T-helper 1 cell (primary cell): ENCODE measurements at places on chromosomes 16 and 17.

GRCh38 chr16:11398136-11398535 is 52.9 kb downstream of the RMI2 start:
- DNase-seq = no peak

GRCh38 chr17:55295411-55296170 is 30.8 kb downstream of the HLF start:
- DNase-seq = no peak

- no peak for DNase-seq
Observed at GRCh38 chr17:34098699-34099098, 156.4 kb upstream of the CCL2 start.

DNA sequence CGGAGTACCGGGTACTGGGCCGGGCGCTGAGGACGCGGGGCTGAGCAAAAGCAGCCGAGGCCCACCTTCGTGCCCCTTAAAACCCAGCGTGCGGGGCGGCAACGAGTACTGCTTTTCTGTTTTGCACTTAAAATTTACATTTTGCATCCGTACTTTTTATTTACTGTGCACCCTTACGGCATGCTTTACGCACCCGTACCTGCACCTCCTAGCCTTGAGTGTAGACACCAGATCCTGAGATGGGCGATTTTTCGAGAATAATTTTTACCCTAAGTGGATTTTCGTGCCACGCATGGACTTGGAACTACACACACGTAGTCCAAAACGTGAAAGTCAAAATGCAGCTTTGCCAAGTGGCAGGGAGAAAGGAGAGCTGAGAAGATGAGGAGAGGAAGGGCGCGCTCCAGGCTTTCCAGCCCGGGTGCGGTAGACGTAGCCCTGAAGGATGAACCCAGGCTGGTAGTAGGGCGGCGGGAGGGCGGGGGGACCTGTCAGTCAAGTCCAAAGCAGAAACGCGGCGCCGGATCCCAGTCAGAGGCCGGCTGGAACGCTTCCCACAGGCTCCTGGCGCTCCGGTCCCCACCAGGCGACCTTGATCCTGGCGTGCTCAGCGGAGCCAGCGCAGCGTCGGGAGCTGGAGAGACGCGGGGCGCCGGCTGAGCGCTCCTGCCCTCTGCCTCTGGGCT is 1.2 kb upstream of the CBLN1 start:
- DNase-seq = no peak

DNA sequence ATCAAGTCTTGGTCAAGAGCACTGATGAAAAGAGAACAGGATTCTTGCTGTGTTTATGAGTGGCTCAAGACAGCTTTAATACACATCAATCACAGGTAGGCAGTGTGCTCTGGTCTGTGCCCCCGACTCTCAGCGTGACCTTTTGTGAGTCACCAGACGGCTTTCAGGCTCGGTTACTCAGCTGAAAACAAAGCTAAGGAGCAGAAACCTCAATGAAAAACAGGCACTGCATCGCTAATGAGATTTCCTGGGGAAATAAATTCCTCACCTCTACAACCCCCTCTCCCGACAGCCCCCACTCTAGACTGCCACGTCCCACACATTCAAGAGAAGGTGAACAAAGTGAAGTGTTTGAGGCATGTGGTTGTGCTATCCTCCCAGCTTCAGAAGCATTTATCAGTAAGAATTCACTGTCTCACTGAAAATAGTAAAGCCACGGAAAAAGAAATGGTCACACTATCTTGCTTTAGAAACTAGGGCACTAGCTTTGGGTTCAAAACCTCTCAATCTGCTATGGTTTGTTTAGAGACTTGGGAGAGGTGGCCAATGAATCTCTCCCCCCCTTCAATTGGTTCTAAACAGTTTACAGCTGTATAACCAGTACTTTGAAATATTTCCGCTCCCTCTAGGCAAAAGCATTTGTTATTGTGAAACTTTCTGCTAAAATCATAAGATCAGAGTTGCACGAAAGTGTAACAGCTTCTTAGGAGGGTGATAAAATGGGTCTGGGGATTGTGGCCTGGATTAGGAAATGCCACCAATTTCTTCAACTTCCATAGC is 199.5 kb upstream of the PMFBP1 start:
- no peak for DNase-seq

- peak; percentile 83 for DNase-seq
Observed at GRCh38 chr17:82200743-82201497, 11.7 kb downstream of the CCDC57 start.

DNA sequence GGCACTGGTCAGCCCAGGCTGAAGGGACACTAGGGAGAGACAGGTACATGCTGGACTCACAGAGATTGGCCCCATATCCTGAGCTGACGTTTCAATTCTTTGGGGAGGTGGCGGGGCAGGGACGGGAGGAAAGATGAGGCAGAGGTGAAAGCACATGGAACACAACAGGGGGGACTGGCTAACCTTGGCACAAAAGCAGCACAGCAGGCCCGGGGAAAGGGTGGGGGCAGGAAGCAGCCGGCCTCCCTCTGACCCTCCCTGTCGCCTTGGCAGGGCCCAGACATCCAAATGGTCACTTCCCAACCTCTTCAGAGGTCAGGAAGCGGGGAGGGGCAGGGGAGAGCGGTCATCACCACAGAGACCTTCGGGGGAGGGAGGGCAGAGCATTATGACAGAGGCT is 6.6 kb downstream of the VAT1 start:
- DNase-seq = no peak

- no peak for DNase-seq
Observed at GRCh38 chr17:83171661-83172060, 92.3 kb downstream of the METRNL start.

GRCh38 chr17:64413513-64413912 is 22.9 kb upstream of the PECAM1 start:
- DNase-seq = no peak

DNA sequence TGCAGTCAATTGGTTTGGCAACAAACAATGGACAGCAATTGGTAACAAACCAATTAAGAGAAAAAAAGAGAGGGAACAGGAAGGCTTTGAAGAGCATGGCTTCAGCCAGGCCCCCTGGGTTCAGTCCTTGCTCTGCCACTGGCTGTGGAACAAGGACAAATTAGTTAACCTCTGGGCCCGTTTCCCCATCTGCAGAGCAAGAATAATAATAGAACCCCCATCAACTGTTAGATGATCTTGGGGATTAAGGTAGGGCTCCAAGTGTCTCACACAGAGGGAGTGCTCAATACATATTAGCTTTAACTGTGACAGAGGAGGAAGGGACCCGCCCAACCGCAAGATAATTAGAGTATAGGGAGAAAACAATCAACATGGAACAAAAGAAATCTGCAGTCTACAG is 55.2 kb downstream of the PECAM1 start:
- DNase-seq = no peak

GRCh38 chr17:40086150-40087044 is 14.0 kb downstream of the NR1D1 start:
- DNase-seq = peak; percentile 47

DNA sequence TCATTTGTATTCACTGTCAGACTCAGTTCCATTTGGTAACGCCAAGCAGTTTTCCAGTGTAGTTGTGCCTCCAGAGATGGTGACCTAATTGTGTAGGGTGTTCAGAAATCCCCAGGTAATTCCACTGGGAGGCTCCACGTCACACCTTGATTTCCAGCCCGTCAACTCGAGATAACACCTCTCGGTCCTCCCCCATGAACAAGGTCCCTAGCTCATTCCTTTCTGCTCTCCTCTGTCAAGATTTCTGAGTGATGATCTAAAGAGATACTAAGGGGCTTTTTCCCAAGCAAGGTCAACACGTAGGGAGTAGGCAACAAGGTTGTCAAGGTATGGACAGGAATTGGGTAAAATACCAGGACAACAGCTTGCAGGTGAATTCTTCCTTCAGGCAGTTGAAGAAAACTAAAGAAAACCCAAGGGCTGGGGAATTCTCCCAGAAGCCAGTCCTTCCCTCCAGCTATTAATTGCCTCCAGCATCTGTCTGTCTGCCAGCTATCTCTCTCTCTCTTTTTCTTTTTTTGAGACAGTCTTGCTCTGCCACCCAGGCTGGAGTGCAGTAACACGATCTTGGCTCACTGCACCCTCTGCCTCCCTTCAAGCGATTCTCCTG is 31.4 kb downstream of the GPRC5B start:
- DNase-seq = no peak

- DNase-seq = peak; percentile 27
Observed at GRCh38 chr16:89289428-89290395, 72.2 kb downstream of the ZNF778 start.

DNA sequence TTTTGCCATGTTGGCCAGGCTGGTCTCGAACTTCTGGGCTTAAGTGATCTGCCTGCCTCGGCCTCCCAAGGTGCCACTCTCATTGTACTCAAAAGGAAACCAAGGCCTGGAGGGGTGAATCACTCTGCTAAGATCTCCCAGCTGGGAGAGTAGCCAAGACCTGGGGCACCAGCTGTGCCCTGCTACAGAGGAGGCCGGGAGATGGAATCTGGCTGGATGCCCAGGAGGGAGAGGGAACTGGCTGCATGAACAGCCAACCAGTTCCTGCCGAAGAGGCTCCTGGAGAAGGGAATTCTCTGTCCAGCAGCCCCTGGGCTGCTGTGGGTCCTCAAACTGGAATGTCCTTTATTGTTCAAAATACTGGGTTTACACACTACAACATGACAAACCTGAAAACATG is 238.7 kb upstream of the CIBAR2 start:
- no peak for DNase-seq

DNA sequence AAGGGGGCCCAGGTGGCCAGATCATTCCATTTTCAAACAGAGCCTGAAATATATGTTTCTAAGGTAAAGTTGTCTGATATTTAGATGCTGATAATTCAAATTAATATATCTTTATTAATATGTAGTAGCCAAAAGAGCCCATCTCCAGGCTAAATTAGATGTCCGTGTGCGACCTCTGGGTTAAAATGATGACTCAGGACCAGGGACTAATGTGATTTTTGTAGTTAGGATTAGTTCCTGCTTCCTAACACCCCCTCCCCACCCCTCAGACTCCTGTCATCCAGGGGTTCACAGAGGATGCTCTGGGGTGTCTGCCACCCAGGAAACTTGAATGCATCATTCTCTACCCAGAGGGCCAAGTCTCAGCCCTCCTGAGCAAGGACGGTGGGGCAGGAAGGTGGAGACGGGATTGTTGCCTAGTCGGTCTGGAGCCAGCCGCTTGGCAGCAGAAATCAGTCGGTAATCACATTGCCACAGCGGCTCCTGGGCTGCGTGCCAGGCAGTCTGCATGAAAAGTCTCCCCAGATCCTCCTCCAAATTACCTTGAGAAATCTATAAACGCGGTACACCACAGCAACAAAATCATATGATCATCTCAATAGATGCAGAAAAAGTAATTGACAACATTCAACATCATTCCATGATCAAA is 29.8 kb downstream of the CNGB1 start:
- DNase-seq = no peak

GRCh38 chr17:4003501-4004421 is 39.5 kb upstream of the ATP2A3 start:
- no peak for DNase-seq

DNA sequence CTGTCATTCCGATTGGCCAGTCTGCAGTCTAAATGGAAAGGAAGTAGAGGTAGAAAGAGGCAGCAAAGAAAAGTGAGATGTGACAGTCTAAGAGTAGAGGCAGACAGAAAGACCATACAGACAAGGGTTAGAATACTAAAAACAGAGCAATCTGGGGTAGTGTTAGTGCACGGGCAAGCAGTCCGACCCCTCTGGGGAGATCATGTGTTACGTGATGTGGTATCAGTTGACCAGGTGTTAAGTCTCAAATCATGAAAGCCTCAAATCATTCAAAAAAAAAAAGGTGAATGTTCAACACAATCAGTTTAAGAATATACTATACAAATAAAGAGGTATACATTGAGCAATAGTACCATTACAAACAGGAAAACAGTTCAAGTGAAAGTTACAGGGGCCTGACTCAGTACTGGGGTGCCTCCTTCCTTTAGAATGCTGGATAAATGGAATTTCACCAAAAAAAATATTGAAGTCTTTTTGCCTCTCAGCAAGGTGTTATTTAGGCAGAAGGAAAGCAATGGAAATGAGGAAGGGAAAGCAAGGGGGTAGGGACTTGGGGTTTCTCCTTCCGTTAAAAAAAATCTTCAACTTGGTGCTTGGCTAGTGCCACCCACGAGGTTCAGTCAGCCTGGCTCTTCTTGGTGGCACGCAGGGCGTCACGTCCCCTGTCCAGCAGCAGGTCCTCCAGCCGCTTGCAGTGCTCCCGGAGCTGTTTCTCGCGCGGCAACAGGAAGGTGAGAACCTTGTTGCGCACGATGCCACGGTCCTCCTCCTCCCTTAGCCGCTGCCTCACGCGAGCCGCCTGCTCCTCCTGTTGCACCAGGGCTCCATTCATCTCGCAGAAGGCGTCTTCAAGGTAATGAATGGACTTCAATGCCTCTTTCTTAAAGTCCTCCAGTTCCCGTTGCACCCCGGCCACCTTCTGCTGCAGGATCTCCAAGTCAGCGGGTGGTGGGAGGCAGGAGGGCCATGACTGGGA is 616 bp downstream of the CCDC182 start:
- DNase-seq = no peak

DNA sequence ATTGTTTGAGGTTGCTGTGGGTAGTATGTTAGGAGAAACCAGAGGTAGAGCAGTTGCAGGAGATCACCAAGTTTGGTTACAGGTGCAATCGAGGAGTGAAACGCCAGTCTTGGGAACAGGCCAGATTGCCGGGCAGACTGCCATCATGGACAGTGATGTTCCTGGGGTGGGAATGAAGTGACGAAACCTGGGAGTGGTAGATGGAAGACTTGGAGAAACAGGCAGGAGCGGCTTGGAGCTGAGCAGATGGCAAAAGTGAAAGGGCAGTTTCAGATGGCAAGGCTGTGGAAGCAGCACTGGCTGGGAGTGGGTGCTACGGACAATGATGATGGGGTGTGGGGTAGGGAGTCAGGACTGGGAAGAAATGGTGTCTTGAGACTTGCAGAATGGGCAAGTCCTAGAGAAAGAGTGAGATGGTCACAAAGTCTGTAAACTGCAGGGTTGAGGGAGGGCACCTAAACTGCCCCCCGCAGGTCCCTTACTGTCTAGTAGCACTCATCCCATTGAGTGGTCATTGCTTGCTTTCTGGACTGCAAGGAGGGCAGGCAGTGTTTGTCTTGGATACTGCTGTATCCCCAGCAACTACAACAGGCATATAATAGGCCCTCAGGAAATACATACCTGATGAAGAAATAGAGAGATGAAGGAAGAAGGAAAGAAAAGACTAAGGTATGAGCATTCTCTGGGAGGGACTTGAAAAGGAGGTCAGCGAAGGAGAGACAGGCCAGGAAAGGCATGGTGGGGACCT is 29.5 kb upstream of the ULK2 start:
- DNase-seq = no peak

- no peak for DNase-seq
Observed at GRCh38 chr16:61575617-61576016, 460.6 kb downstream of the CDH8 start.

- no peak for DNase-seq
Observed at GRCh38 chr17:27218719-27219488, 75.0 kb upstream of the WSB1 start.
